ENCODE measurements at places on chromosomes 1 and 21.

DNA sequence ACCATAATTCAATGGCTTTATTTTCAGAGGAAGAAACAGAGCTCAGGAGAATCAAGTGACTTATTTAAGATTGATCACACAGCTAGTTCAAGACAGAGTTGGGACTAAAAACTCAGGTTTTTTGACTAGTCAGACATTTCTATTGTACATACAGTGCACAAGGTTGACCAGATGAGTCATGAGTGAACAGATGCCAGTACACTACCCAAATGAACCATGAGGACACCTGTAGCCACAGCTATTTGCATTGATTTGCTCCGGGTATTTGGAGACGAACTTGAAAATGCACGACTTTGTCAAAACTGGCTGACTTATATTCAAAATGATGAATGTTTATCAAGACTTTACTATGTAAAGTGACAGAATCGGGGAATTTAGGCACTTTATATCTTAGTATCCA, 161.7 kb upstream of the ST6GALNAC5 start:
- no peak for DNase-seq

DNA sequence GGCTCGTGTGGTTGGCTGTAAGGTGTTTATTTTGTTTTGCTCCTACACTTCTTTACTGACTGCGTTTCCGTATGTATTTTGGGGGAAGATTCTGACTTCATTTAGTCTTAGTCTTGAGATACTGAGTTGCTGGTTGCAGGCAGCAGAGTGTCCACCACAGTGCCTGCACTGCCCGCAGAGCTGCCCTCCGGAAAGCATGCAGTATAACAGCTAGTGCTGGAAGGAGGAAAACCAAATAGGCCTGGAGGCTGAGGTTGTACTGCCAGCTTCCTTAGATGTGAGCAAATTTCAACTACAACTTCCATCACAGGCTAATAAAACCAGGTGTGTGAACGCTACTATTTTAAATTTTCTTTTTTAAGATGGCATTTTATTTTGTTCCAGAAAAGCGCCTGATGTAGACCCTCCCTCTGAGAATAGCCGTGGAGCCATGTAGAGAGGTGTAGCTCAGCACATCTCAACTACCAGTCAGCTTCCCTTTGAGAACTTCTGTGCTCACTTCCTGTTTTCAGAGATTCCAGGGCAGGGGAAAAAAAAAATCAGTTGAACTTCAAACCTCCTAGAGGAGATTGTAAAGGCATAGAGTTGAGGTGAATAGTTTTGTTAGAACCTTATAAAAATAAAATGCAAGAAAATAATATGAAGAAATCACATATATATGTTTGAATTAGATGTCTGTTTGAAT, 17.6 kb downstream of the LMO4 start:
- DNase-seq = no peak

DNA sequence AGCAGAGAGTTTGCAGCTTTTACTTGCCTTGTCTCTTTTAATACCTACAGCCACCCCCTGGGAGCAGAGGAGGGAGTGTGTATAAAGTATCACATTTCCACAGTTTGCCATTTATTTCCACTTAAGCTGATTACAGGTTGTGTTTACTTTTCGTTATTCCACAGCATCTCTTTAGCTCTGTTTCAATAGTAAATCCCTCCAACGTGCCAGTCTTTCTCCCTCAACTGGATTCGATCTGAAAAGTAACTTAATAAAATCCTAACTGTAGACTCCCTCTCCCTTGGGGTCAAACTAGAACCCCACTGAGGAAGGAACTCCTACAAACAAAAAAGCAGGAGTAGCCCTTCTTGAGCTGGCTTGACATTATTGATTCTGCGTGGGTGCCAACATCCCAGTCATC, 3.1 kb upstream of the FCGR2A start:
- DNase-seq = no peak

GRCh38 chr1:7343882-7344281, 427.2 kb upstream of the VAMP3 start:
- no peak for DNase-seq

All from activated CD8-positive, alpha-beta memory T cell treated with anti-CD3 and anti-CD28 coated beads, Interleukin-2, amount 50 U/mL, for 48 hours (primary cell).